Activated CD8-positive, alpha-beta T cell treated with anti-CD3 and anti-CD28 coated beads for 36 hours (primary cell): ENCODE measurements at places on chromosomes 2 and 18. TPM values are rescaled to one million over a fixed set of nuclear protein-coding genes. Genes with fewer than 3 reads are reported as not detected.

- peak; percentile 35 for DNase-seq
- peak overlapping the region; percentile 96 for H3K27ac ChIP-seq
- H3K36me3 ChIP-seq: peaks cover 13% of the 10 kb centered on the region
- H3K4me1 ChIP-seq: peaks cover 48% of the 10 kb centered on the region
- H3K4me3 ChIP-seq: peak overlapping the region; percentile 91
- no peaks in the 10 kb centered on the region for H3K27me3 ChIP-seq
Observed at GRCh38 chr2:55051026-55051866, 995 bp upstream of the RTN4 start.

DNA sequence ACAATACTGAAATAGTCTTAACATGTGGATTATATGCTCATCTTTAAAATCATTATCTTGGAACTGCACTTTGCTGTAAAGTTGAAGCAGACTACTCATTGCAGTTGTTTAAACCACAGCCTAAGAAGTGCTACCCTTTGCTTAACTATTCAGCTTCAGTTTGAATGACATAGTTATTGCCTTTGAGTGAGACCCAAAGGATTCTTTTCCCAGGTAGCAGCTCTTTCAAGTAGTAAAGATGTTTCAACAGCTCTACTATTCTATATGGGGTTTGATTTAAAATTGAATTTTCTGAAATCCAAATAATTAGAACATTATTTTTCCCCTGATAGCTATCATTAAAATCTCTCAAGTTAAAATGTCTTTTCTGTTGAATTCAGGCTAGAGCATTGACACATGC, 1.1 kb downstream of the SCG2 start:
- no peaks in the 10 kb centered on the region for H3K36me3 ChIP-seq
- no peak overlapping the region for H3K4me3 ChIP-seq
- no peaks in the 10 kb centered on the region for H3K4me1 ChIP-seq
- no peak overlapping the region for H3K27ac ChIP-seq

ERLEC1 gene
- total RNA-seq: 19.2 TPM

DNA sequence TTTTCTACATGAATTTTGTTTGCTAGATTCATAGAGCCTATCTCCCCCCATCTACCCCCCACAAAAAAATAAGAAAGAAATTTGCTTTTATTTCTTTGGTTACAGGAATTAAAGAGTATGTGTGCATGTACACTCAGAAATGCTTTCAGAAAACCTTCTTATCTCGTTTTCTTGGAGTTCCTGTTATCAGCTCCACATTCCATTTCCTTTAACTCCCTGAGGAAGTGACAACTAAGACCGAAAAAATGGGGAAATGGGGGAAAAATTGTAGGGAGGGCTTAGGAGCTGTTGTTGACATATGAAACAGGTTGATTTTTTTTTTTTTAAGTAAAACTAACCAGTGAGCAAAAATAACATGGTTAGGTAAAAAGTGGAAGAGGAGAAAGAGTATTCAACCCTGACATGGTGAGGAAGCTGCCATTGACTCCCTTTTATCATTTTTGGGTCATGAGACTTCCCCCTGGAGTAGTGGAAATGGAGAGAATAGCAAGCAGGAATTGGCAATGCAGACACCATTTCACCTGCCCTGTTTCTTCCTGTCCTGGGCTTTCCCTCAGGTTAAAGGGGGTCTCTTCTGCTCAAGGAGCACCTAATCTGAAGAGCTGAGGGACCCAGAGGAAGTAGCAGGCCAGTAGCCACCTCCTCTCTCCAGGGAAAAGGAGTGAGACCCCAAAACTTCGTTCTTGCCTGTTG, 93.5 kb downstream of the OSBPL6 start:
- DNase-seq: no peak
- peaks cover 13% of the 10 kb centered on the region for H3K27me3 ChIP-seq
- H3K27ac ChIP-seq: no peak overlapping the region
- no peaks in the 10 kb centered on the region for H3K4me1 ChIP-seq

DNA sequence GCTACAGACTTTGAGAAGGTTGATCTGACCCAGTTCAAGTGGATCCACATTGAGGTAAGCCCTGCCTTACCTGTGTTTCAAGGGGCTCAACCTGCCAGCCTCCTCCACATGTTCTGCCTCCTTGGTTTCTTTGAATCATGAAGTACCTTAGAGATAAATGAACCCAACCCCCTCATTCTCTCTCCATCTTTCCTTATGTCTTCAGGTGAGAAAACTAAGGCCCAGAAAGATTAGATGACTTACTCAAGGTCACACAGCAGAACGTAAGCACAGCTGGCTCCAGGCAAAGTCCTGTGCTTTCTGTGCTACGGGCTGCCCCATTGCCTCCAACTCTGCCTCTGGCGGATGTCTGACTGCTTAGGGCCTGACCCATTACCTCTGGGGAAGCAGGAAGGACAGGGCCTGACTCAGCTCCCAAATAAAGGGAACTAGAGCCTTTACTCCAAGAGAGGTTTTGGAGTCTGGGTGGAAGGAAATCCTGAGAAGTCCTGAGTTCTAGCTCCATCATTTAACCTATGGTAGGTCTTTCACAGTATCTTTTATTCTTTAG, 10.3 kb downstream of the KHK start:
- H3K4me3 ChIP-seq: no peak overlapping the region
- no peaks in the 10 kb centered on the region for H3K36me3 ChIP-seq
- no peaks in the 10 kb centered on the region for H3K27me3 ChIP-seq
- no peak for DNase-seq
- no peaks in the 10 kb centered on the region for H3K4me1 ChIP-seq

GRCh38 chr2:54899576-54900200, 150.6 kb downstream of the RTN4 start:
- H3K36me3 ChIP-seq: no peaks in the 10 kb centered on the region
- no peak overlapping the region for H3K4me3 ChIP-seq
- H3K27me3 ChIP-seq: no peaks in the 10 kb centered on the region
- H3K4me1 ChIP-seq: peaks cover 17% of the 10 kb centered on the region
- DNase-seq: no peak
- no peak overlapping the region for H3K27ac ChIP-seq

- no peak for DNase-seq
- no peaks in the 10 kb centered on the region for H3K4me1 ChIP-seq
- no peaks in the 10 kb centered on the region for H3K27me3 ChIP-seq
Observed at GRCh38 chr2:88125344-88125923, 2.4 kb downstream of the FABP1 start.

- no peak overlapping the region for H3K27ac ChIP-seq
- no peaks in the 10 kb centered on the region for H3K27me3 ChIP-seq
- DNase-seq: no peak
- no peaks in the 10 kb centered on the region for H3K4me1 ChIP-seq
- no peak overlapping the region for H3K4me3 ChIP-seq
Observed at GRCh38 chr2:191538334-191538903, 139.5 kb upstream of the NABP1 start.

- no peaks in the 10 kb centered on the region for H3K27me3 ChIP-seq
- no peak overlapping the region for H3K4me3 ChIP-seq
- no peak for DNase-seq
- no peaks in the 10 kb centered on the region for H3K36me3 ChIP-seq
Observed at GRCh38 chr2:110980339-110981062, 140.2 kb upstream of the BCL2L11 start.

DNA sequence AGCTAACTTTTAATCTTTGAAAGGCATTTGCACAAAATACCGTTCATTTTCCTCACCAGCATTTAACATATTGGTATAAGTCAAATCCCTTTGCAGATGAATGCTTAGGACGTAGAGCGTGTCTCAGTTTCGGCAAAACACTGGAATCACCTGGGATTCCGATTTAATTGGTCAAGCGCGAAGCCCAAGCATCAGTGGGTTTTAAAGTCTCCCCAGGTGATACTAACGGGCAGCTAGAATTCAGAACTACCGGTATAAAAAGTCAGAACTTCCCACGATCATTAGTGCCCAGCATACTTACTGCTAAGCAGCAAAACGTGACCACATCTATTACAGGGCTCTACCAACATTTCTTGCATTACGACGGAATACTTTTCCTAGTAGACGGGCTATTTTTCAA, 24.6 kb downstream of the ALPK2 start:
- H3K27me3 ChIP-seq: no peaks in the 10 kb centered on the region
- H3K36me3 ChIP-seq: peaks cover 1% of the 10 kb centered on the region
- H3K27ac ChIP-seq: no peak overlapping the region
- DNase-seq: no peak
- no peak overlapping the region for H3K4me3 ChIP-seq
- peaks cover 45% of the 10 kb centered on the region for H3K4me1 ChIP-seq

DNA sequence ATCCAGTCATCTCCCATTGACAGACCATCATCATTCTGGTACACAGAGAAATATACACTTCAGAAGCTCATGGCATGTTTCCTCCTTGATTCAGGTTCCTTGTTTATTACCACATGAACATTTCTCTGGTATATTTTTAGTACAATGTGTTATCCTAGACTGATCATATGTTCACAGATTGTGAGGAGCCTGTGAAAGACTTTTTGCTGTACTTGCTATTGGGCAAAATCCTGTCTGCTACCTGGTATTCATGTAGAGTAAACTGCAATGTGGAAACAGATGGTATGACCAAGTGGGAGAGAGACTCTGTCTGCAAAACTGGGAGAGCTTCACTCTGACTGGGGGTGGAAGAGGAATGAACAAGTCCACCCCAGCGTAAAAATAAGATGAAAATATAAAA, 657.2 kb downstream of the IRS1 start:
- no peak overlapping the region for H3K4me3 ChIP-seq
- H3K36me3 ChIP-seq: no peaks in the 10 kb centered on the region
- no peaks in the 10 kb centered on the region for H3K4me1 ChIP-seq
- DNase-seq: no peak
- H3K27ac ChIP-seq: no peak overlapping the region
- no peaks in the 10 kb centered on the region for H3K27me3 ChIP-seq

GRCh38 chr2:159152128-159152778, 134.2 kb downstream of the WDSUB1 start:
- H3K4me1 ChIP-seq: peaks cover 17% of the 10 kb centered on the region
- no peak overlapping the region for H3K27ac ChIP-seq
- H3K27me3 ChIP-seq: no peaks in the 10 kb centered on the region
- no peak for DNase-seq

GRCh38 chr2:201880579-201880978, 74.2 kb downstream of the CDK15 start:
- H3K27me3 ChIP-seq: peaks cover 46% of the 10 kb centered on the region
- no peak overlapping the region for H3K4me3 ChIP-seq

ELOA2 gene
- not detected for total RNA-seq

CSRNP3 gene
- total RNA-seq: not detected

DNA sequence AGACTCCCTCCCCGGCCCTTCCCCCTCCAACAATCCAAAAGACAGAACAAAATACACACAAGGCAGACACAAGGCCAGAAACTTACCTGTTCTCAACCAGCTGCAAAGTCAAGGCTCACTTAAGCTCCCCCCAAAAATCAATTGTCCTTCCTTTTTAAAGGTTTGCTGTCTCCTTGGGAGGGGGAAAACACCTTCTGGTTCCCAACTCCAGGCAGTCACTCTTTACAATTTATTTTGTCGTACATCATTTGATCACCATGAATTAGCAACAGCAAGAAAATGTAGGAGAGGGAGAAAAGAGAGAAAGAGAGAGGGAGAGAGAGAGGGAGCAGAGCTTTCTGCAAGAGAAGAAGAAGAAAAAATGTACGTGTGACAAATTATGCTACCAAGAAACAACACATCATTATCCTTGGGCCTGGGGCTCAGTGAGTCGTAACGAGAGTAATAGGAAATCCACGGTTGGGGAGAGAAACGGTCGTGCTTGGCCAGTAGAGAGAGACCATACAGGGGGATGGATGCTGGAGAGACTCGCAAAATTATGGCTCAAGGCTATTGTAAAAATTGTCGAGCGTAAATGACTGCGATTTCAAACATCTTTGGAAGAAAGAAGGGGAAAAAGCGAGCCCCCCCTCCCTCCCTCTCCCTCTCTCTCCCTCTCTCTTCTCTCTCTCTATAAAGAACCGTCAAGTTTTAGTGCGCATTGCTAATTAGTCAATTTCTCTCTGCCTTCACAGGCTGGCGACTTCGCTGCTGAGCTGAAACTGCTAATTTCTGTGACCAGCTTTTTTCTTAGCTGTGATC, at the start of gene KLHL14:
TSS of gene KLHL14 (minus strand) at position 443 of the 801 bp plus-strand sequence. CDS start 2,432 bp downstream, outside the sequence.
- peaks cover 46% of the 10 kb centered on the region for H3K27me3 ChIP-seq
- H3K36me3 ChIP-seq: no peaks in the 10 kb centered on the region
- peaks cover 3% of the 10 kb centered on the region for H3K4me1 ChIP-seq
- DNase-seq: no peak

DNA sequence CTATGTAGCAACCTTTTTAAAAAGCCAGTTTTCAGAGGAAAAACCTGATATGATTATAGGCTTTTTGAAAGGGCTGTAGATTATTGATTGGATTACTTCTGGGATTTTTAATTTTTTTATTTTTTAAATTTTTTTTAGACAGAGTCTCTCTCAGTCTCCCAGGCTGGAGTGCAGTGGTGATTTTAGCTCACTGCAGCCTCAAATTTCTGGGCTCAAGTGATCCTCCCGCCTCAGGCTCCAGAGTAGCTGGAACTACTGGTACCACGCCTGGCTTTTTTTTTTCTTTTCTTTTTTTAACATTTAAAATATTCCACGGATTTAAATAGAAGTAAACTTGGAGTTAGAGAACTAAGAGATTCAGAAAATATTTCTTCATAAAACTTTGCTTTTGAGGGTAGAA, 1.2 kb downstream of the MRPL19 start:
- peak; percentile 6 for DNase-seq
- H3K4me3 ChIP-seq: peak overlapping the region; percentile 91
- H3K27ac ChIP-seq: peak overlapping the region; percentile 79

- H3K4me1 ChIP-seq: peaks cover 79% of the 10 kb centered on the region
- peak overlapping the region; percentile 31 for H3K27ac ChIP-seq
- H3K4me3 ChIP-seq: no peak overlapping the region
- DNase-seq: peak; percentile 70
Observed at GRCh38 chr2:143162123-143162837, 33.1 kb downstream of the ARHGAP15 start.

- peaks cover 31% of the 10 kb centered on the region for H3K36me3 ChIP-seq
- no peak overlapping the region for H3K4me3 ChIP-seq
- H3K4me1 ChIP-seq: peaks cover 49% of the 10 kb centered on the region
- peak overlapping the region; percentile 66 for H3K27ac ChIP-seq
- no peak for DNase-seq
Observed at GRCh38 chr2:98560256-98560771, 48.0 kb downstream of the COA5 start.

DNA sequence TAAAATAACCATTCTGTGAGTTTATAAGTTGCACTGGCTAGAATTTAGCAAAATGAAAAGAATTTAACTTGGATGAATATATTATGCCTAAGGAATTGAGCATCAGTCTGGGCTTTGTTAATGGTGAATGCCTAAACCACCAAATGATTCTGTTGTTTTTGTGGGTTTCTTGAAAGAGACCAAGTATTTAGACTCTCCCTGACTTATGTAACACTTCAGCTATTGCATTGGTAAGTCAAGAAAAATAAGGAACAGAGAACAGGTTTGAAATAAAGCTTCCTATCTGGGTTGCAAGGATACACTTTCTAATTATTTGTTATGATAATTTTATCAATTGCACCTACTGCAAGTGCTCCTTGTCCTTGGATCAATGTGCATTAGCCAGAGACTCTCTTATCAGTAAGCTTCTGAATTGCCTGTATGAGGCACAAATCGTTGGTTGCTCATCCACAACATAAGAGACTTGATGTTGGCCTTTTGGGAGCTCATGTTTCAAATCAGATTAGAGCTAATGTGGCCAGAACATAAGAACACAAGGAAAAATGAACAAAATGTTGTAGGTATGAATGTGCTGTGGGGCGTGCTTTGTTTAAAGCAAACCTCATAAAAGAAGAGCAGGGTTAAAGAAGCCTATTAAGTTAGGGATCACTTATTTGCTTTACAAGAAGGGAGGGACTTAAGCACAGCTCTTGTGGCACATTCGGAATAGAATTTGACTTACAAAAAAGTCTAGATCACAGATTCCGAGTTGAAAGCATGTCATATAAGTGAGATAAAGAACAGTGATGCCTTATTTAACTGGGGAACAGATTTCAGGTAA, 37.2 kb downstream of the PRKCE start:
- H3K36me3 ChIP-seq: no peaks in the 10 kb centered on the region
- H3K4me3 ChIP-seq: no peak overlapping the region
- H3K27ac ChIP-seq: no peak overlapping the region
- H3K4me1 ChIP-seq: no peaks in the 10 kb centered on the region
- H3K27me3 ChIP-seq: no peaks in the 10 kb centered on the region
- DNase-seq: no peak

LYPD6B gene
- not detected for total RNA-seq
